ENCODE measurements at places on chromosomes 11 and 22.

GRCh38 chr11:61577383-61578118 lies 3.3 kb downstream of the SYT7 start:
- DNase-seq: no peak

DNA sequence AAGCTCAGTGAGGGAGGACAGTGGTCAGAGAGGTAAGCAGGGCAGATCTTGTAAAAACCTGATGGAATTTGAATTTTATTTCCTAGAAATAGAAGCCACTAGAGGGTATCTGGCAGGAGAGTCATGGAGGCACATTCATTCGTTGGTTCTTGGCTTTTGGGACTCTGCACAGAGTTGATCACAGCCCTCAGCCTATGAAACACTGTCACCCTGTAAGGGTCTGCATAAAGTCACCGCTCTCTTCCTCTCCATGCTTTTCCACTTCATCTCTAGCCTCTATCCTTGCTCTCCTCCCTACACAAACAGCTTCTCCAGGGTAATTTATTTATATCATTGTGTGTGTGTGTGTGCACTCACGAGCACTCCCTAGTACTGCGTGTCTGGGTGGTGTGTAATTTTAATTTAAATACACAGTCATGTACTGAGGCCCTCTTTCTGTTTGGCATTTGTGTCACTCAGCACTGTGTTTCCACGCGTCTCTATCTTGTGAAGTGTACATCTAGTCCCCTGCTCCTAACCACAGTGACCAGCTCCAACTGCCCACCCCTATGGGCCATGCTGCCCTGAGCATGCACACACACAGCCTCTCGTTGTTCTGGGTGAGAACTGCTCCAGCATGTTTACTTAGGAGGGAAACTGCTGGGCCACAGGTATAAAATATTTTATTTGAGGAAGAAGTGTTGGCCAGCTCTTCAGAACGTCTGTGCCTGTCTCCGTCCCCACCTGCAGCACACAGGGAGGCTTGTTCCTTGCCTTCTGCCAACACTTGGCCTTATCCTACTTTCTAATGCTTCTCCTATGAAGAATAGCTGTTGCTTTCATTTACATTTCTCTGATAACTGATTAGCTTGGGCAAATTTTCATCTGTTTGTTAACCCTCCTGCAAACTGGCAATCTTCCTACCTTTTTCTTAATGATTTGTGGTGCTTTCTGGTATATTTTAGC lies 4.5 kb downstream of the KCNQ1OT1 start:
- DNase-seq: peak; percentile 32

DNA sequence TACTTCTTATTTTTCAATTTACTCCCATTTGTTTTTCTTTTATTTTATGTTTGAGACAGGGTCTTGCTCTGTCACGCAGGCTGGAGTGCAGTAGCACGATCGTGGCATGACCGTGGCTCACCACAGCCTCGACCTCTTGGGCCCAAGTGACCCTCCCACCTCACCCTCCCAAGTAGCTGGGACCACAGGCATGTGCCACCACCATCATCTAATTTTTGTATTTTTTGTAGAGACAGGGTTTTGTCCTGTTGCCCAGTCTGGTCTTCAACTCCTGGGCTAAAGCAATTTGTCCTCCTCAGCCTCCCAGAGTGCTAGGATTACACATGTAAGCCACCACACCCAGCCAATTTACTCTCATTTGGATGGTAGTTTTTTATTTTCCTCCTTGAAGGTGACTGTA lies 679.3 kb upstream of the CCDC179 start:
- no peak for DNase-seq

DNA sequence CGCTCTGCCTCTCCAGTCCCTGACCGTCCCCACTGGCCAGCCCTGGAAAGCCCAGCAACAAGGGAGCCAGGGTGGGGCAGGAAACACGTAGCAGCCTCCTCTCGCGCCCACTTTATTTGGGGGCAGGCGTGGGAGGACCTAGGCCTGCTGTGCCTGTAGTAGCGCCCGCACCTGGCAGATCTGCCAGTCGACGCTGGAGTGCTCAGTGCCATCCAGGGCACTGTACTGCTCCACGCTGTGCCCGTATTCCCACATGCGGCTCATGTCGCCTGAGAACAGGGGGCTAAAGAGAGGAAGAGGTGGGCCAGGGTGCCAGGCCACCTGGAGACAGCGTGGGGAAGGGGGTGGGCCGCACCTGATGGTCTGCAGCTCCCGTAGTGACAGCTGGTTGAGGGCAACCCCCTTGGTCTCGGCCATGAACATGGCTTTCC lies 17.0 kb upstream of the DRICH1 start:
- DNase-seq: no peak

DNA sequence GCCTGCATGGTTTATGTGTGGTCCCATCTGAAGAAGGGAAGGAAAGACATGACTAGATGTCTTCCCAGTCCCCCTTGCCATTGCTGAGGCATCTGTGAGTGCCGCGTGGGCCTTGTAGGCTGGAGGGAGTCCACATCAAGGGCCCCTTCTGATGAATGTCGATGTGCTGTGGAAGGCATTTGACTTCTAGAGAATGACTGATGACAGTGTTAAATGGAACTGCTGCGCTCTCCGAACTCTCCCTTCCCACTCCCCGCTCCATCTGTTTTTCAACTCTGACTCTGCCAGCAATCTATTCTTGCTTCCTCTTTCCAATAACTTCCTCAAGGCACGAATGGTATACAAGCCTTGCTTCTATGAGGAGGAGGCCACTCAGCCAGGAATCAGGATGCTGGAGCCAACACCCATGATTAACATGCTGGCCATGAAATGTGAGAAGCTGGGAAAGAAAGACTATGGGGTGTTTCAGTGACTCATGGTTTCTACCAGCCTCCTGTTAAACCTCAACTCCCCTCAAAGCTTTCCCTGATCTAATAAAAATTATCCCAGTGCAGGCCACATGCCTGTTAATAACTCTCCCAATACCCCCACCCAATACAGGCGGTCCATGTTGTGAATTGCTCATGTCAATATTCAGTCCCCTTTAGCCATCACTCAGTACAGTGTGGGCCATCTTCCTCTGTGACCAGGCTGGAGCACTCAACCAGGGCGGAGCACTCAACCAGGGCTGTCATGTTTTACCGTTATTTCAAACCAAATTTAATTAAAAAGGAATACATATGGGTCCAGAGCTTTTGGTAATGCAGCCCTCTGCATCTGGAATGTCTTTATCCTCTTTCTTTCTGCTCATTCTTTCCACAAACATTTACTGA lies 46.4 kb upstream of the TBCEL start:
- DNase-seq: peak; percentile 58

DNA sequence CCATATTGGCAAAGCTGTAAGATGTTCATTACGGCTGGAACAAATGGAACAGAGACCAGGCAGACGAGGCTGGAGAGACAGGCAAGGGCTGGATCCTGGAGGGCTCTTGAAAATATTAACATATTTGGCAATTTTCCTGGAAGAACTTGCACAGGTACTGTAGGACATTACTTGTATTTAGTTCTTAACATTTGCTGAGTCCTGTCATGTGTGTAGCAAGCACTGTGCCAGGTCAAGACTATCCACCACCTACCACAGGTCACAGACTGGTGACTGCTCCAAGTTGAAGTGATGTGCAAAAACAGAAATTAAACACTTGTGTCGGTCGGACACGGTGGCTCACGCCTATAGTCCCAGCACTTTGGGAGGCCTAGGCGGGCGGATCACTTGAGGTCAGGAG lies 58.7 kb upstream of the TNRC6B start:
- no peak for DNase-seq

GRCh38 chr11:20087118-20087521 lies 73.2 kb downstream of the DBX1 start:
- no peak for DNase-seq

- DNase-seq: no peak
These were observed 26.7 kb downstream of the QSER1 start for GRCh38 chr11:32919338-32919737.

DNA sequence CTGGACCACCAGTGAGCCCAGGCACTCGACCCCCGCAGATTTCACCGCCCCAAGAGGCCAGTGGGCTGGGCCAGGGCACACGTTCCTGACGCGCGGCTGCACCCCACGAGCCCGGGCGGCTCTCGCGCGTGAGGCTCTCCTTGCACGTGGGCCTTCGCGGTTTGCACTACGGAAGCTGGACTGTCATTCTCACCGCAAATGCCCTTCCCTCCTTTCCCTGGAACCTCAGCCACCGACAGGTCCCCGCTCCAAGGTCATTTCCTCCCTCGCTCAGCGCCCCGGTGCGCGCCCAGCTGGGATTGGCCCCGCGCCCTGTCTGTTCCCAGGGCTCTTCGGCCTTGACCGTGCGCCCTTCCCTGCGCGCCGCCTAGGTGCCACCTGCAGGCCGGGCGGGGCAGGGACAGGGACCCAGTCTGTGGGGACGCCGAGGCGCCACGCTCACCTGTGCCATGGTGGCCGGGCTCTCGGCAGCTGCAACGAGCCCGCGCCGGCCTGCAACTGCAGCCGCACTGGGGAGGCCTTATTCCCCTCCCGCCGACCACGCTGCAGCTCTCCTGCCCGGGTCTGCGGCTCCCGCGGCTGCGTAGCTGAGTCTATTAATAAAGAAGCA lies 2.1 kb upstream of the CPT1A start:
- peak; percentile 11 for DNase-seq

DNA sequence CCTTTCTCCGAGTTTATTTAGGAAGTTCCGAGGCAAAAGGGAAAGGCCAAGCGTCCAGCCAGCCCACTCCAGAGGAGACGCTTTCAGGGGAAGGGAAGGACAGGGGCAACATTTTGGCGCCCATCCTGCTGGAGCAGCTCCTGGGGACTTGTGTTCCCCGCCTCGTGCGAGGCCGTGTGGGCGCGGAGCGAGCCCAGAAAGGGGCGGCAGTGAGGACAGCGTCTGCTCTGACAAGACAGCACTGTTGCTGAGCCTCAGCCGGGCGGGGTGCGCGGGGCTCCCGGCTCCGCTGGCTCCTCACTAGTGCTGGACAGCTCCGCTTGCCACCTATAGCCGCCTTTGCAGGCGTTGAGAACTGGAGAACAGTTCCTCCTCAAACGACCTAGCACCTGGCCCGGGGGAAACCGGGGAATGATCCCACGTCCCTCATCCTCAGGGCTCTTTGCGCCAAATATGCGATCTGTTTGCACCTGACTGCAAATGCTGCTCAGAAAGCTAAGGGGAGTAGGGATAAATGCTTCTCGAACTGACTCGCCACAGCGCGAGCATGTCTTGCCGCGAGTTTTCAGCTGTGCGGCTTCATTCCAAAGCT lies 722 bp upstream of the GUCY1A2 start:
- peak; percentile 78 for DNase-seq

GRCh38 chr11:68115285-68115684 lies 5.9 kb downstream of the CHKA start:
- DNase-seq: no peak

DNA sequence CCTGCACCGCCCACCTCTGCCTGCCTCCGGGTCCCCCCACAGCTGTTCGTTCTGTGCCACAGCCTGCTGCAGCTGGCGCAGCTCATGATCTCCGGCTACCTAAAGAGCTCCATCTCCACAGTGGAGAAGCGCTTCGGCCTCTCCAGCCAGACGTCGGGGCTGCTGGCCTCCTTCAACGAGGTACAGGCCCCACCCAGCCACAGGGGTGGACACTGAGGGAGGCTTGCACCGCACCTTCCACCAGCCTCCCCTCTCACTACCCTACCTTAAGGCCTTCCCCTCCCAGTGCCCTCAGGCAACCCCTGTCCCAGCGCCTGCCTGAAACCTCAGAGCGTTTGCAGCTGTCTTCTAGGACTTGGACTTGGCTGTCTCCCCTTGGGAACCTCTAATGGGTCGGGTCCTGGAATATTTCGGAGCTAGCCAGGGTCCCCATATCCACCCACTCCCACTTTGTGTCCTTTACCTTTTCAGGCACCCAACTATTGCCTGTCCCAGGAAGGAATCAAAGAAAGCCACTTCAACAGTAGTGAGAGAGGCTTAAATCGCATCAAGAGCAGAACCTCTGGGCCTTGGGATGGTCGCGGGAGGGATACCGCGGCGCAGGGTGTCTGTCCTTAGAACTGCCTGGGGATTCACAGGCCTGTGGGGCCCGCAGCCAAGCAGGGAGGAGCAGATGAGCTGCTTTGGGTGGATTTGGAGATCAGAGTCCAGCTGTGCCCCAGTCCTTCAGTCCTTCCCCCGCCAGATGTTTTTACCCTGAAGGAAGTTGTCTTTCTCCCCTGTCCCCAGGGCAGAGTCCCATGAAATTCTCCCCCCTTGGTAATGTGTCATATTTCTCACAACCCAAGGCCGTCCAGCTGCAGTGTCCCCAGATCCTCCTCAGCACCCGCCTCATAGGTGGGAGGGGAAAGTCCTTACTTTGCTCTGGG lies 13.3 kb downstream of the SLCO2B1 start:
- no peak for DNase-seq

- DNase-seq: no peak
These were observed 7.4 kb downstream of the KRTAP5-10 start for GRCh38 chr11:71572811-71573210.

DNA sequence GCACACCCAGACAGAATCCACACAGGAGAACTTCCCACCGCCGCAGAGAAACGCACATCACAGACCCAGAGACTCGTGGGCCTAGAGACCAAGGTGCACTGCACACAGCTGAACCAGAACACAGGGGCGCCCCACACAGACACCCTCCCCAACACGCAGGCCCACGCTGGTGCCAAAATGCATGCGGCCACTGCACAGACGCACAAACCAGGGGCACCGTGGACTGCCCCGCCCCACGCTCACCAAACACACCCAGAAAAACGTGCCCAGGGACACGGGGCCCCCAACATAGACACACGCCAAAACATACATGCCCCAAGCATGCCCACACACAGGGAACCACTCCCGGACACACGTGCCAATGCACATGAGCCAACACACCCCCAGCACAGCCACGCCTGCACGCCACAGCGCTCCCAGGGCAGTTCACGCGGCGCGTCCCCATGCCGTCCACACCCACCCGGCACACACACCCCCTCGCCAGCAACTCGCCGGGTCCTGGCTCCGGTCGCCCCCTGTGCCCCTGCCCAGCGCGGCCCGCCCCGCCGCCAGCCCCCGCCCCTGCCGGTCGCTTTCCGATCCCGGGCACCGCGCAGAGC lies 7.8 kb downstream of the ELFN2 start:
- DNase-seq: no peak

DNA sequence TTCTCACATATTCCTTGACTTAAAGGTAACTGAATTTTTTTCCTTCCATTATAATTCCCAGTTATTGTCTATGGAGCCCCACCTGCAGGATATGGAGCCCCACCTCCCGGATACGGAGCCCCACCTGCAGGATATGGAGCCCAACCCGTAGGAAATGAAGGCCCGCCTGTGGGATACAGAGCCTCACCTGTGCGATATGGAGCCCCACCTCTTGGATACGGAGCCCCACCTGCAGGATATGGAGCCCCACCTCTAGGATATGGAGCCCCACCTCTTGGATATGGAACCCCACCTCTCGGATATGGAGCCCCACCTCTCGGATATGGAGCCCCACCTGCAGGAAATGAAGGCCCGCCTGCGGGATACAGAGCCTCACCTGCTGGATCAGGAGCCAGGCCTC lies 28.1 kb downstream of the WBP2NL start:
- DNase-seq: no peak

- DNase-seq: no peak
These were observed 4.1 kb upstream of the TBX1 start for GRCh38 chr22:19756288-19757128.

- DNase-seq: no peak
These were observed 258.5 kb upstream of the SORL1-AS1 start for GRCh38 chr11:121711236-121711635.

All from dorsolateral prefrontal cortex (tissue), 122 donors.